ENCODE measurements at places on chromosomes 3 and 15. TPM values are rescaled to one million over a fixed set of nuclear protein-coding genes. Genes with fewer than 3 reads are reported as not detected.

DNA sequence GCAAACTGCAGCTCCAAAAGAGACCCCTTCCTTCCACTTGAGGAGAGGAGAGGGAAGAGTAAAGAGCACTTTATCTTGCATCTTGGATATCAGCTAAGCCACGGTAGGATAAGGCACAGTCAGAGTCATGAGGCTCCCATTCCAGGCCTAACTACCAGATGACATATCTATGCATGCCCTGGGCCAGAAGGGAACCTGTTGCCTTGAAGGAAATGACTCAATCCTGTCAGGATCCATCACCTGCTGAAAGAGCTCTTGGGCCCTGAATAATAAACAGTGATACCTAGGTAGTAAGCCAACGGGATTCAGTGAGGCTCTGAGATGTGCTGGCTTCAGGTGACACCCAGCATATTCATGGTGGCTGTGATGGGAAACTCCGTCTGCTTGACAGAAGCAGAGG, 118.5 kb upstream of the EPHA3 start:
- H3K4me1 ChIP-seq, result peaks cover 2% of the 10 kb centered on the region
- H3K27me3 ChIP-seq, result no peaks in the 10 kb centered on the region
- DNase-seq, result no peak
- no peaks in the 10 kb centered on the region for H3K36me3 ChIP-seq

The SIDT1 gene
- total RNA-seq, result 3.8 TPM

GRCh38 chr3:116301422-116301821, 143.9 kb downstream of the LSAMP start:
- no peaks in the 10 kb centered on the region for H3K27me3 ChIP-seq
- no peaks in the 10 kb centered on the region for H3K4me1 ChIP-seq
- no peaks in the 10 kb centered on the region for H3K36me3 ChIP-seq
- H3K4me3 ChIP-seq, result no peak overlapping the region
- DNase-seq, result no peak

DNA sequence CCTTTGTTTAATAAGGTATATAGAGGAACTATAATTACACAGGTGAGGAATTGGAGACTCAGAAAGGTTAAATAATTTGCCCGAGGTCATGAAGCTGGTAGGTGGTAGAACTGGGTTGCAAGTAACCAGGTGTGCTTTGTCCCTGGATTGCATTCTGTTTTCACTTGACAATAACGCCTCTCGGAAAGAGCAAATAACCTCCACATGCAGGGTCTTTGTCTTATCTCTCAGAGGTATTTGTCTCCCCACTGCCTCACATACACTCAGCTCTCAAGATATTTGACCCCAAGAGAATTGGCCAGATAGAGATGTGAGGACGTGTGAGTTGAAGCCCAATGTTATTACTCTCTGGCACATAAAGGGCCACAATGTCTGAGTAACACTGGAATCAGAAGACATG, 320.9 kb upstream of the ONECUT1 start:
- no peak overlapping the region for H3K27ac ChIP-seq

GRCh38 chr15:36332301-36332700, 247.1 kb upstream of the CDIN1 start:
- H3K27ac ChIP-seq, result no peak overlapping the region
- no peaks in the 10 kb centered on the region for H3K4me1 ChIP-seq
- H3K27me3 ChIP-seq, result no peaks in the 10 kb centered on the region
- DNase-seq, result no peak

The PPM1L gene
- total RNA-seq, result 63.5 TPM

DNA sequence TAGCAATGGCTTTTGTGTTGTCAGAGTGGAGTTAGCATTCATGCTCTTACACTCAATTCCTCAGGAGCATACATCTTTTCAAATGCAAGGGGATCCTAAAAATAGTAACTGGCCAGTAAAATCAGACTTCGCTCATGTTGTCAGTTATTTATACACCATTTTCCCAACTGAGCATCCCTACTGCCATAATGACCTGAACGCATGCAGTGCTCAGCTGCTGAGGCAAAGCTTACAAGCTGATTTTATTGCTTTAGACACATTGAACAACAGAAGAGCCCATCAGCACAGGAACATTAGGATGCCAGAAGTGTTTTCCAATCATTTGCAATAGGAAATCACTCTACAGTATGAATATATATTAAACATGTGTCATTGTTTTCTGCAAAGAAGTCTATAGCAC, 689.7 kb upstream of the BCHE start:
- H3K36me3 ChIP-seq, result no peaks in the 10 kb centered on the region
- no peak overlapping the region for H3K4me3 ChIP-seq

- H3K27ac ChIP-seq, result no peak overlapping the region
- no peaks in the 10 kb centered on the region for H3K36me3 ChIP-seq
- no peak for DNase-seq
- H3K4me3 ChIP-seq, result no peak overlapping the region
- no peaks in the 10 kb centered on the region for H3K27me3 ChIP-seq
These were observed 34.6 kb upstream of the CMSS1 start for GRCh38 chr3:99783011-99783573.

DNA sequence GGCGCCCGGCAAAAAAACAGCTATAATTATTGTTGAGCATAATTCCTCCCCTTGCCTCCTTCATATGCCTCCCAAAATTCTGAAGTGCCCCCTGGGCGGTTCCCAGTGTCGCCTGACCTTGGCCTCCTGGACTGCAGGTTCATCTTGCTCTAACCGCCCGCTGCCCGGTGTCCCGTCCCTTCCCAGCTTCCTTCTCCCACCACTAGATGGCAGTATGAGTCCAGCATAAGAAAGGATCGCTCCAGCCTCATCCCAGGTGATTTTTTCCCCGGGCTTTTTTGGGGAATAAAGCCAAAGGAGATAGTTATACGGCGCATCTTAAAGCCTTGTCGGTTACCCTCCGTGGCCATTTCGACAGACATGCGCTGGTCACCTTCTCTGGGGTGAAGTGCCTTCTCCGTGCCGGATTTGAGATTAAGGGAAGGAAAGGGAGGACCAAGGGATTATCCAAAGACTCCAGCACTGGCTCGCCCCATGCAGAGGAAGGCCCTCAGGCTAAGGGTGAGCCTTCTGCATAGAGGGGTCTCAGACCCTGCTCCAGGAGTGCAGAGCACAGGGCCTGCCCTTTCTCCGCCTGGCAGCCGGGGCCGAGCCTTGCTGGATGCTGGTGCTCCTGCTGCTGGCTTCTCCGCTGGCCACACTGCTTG, 45.8 kb upstream of the TRA2B start:
- no peaks in the 10 kb centered on the region for H3K36me3 ChIP-seq
- H3K4me3 ChIP-seq, result no peak overlapping the region
- H3K4me1 ChIP-seq, result peaks cover 11% of the 10 kb centered on the region
- DNase-seq, result no peak

The TUSC2 gene
- 37.5 TPM for total RNA-seq

DNA sequence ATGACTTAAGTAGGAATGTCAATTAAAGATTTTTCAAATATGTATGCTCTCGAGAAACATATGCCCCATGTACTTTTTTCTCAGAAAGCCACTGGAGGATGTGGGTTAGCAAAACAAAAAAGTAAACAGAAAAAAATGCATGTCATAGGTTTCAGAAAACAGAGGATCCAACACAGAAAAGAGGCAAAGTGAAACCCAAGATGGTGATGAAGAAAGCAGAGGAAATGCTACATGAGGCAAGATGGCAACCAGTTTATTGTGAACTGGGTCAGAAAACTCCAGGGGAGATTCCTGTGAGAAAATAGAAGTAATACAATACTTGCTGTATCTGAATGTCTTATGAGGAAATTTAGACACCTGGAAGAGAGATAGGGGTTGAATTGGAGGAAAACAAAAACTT, 30.8 kb upstream of the EOMES start:
- H3K27ac ChIP-seq, result no peak overlapping the region
- no peaks in the 10 kb centered on the region for H3K27me3 ChIP-seq
- H3K4me3 ChIP-seq, result no peak overlapping the region
- H3K36me3 ChIP-seq, result no peaks in the 10 kb centered on the region
- no peak for DNase-seq

The RHCG gene
- 1.2 TPM for total RNA-seq

- peak overlapping the region; percentile 30 for H3K27ac ChIP-seq
- no peaks in the 10 kb centered on the region for H3K27me3 ChIP-seq
- no peaks in the 10 kb centered on the region for H3K4me1 ChIP-seq
- no peak for DNase-seq
- H3K4me3 ChIP-seq, result no peak overlapping the region
These were observed 77.1 kb upstream of the GSK3B start for GRCh38 chr3:120171134-120171873.

The CORO2B gene
- total RNA-seq, result 6.0 TPM

GRCh38 chr3:57681691-57682090, 11.2 kb downstream of the DENND6A start:
- H3K4me1 ChIP-seq, result peaks cover 65% of the 10 kb centered on the region
- peaks cover 34% of the 10 kb centered on the region for H3K36me3 ChIP-seq
- H3K27ac ChIP-seq, result no peak overlapping the region
- no peaks in the 10 kb centered on the region for H3K27me3 ChIP-seq
- no peak overlapping the region for H3K4me3 ChIP-seq

The SLC28A2 gene
- total RNA-seq, result not detected

DNA sequence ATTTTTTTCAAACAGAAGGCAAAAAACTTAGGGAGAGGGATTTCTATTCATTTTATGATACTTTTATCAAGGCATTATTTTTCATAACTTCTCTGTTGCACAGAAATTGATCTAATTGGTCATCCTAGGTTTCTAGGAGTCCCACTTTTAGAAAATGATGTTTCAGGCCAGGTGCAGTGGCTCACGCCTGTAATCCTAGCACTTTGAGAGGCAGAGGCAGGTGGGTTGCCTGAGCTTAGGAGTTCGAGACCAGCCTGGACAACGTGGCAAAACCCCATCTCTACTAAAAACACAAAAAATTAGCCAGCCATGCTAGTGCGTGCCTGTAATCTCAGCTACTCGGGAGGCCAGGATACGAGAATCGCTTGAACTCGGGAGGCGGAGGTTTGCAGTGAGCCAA, 2.8 kb downstream of the LACTB start:
- DNase-seq, result no peak
- peaks cover 12% of the 10 kb centered on the region for H3K4me1 ChIP-seq
- H3K4me3 ChIP-seq, result no peak overlapping the region
- H3K27me3 ChIP-seq, result no peaks in the 10 kb centered on the region

The CD200R1 gene
- 1.7 TPM for total RNA-seq

DNA sequence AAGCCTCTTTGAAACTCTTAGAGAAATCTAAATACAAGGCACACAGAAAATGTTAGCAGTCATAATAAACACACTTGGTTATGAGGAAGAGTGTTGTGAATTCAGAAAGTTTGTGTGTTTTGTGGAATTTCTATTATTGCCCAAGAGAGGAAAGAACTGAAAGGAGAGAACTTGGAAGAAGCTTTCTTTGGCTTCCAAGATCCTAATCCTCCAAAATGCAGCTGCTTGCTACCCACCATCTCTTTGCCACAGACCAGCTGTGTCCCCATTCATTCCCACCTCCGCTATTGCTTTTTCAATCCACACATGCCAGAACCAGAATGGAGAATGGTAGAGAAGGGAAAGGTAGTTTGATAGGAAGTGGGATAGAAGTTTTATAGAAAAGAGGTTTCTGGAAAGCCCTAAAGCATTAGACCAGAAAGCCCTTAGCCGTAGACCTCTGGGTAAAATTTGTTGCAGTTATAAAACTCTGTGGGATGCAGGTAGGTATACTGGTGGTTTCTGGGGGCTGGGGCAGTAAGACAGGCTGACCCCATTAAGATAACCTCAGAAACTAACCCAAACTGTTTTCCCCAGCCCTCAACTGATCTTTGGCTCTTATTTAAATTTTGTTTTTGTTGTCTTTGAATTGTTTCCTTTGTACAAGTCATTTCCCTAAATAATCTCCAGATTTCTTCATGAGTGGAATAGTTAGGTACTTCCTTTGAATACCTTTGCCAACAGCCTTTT, 108.5 kb downstream of the FILIP1L start:
- no peaks in the 10 kb centered on the region for H3K36me3 ChIP-seq
- peaks cover 60% of the 10 kb centered on the region for H3K4me1 ChIP-seq
- H3K4me3 ChIP-seq, result no peak overlapping the region
- no peaks in the 10 kb centered on the region for H3K27me3 ChIP-seq

The SLC22A13 gene
- total RNA-seq, result 0.29 TPM

The ARPP21 gene
- under 0.01 TPM for total RNA-seq
